HL-60 (cell line): ENCODE measurements at places on chromosomes 1 and 21.
A peak's percentile ranks its signal among the peaks of the same experiment; 100 is the strongest.

DNA sequence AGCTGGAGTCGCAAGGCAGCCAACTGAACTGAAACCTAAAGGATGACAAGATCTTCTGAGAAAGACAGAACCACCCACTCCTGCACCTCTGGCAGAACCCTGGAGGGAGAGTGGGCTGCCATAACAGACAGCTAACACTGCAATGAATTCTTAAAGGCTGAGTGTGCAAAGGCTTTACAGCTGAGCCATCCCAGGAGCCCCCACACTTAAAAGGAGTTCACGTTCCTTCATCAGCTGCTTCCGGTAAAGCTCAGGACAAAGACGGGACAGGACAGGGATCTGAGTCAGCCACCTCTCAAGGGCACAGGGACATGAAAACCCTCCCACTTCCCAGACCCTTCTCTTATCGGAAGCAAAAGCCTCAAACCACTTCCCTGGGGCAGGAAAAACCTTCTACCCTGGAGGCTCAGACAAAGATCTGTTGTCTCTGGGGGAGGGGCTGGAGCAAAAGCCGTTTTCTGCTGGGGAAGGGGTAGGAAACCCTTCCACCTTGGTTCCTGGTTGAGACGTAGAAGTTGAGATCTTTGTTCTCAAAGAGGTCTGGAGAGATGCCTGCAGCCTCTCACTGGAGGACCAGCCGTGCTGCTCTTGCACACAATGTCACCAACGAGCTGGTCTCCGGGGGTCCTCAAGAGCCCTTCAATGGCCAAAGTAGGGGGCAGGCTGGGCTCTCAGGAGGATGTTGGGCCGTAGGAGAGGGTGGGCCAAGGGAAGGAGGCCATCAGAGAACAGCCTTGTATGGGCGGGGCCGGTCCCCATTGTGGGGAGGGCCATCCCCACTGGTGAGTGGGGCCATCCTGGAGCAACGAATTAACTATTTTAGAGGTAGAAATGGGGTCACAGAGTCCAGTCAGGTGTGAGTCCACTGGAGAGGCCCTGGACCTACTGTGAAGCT is 452.4 kb downstream of the PTPRU start:
- DNase-seq, result no peak

GRCh38 chr21:36866419-36866818 is 100.0 kb downstream of the HLCS start:
- no peak for DNase-seq

GRCh38 chr1:181936269-181936668 is 125.2 kb downstream of the ZNF648 start:
- DNase-seq, result no peak

- DNase-seq, result no peak
Observed at GRCh38 chr1:226723657-226724532, 15.2 kb downstream of the ITPKB start.

- no peak for DNase-seq
Observed at GRCh38 chr1:153678519-153679336, at the start of gene NPR1. NPR1 (plus strand) TSS chr1:153678688; CDS start chr1:153679109, 421 bp downstream.

DNA sequence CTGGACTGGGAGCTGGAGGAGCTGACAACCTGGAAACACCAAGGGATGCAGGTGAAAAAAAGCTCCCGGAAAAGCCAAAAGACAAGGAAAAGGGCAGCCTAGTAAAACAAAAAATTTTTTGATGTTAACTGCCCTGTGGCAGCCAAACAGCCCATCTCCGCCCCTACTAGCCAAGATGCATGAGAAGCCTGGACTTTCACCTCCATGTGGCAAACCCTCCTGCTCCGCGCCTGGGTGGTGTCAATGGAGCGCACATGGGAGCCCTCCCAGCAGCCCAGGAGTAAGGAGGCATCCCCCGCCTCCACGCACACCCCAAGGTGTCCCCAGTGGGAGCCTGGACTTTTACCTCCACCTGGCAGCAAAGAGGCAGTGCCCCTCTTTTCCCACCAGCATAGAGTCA is 30.5 kb downstream of the LEMD1 start:
- DNase-seq, result no peak

- no peak for DNase-seq
Observed at GRCh38 chr1:39524171-39524570, 32.7 kb downstream of the BMP8A start.

DNA sequence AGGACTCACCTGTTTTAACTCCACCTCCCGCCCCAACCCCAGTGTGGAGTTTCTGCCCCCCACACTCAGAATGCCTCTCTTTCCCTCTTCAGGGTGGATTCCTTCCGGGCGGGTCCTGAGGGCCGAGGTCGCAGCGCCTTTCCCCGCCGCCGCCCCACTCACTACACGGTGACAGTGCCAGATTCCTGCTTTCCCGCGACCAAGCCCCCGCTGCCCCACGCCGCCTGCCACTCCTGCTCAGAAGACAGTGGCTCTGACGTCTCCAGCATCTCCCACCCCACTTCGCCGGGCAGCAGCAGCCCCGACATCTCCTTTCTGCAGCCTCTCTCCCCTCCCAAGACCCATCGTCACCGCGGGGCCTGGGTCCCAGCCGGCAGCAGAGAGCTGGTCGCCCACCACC is 16.7 kb downstream of the INAVA start:
- DNase-seq, result no peak

DNA sequence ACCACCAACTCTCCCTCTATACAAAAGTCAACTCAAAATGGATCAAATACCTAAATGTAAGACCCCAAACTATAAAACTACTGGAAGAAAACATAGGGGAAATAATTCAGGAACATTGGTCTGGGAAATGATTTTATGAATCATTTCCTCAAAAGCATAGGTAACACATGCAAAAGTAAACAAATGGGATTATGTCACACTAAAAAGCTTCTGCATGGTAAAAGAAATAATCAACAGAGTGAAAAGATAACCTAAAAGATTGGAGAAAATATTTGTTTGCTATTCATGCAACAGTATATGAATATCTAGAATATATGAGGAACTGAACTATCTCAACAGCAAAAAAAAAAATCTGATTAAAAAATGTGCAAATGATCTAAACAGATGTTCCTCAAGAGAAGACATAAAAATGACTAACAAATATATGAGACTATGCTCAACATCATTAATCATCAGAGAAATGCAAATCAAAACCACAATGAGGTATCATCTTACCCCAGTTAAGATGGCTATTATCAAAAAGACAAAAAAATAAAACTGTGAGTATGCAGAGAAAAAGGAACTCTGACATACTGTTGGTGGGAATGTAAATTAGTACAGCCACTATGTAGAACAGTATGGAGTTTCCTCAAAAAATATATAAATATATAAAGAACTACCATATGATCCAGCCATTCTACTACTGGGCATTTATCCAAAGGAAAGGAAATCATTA is 47.8 kb downstream of the VCAM1 start:
- DNase-seq, result no peak

DNA sequence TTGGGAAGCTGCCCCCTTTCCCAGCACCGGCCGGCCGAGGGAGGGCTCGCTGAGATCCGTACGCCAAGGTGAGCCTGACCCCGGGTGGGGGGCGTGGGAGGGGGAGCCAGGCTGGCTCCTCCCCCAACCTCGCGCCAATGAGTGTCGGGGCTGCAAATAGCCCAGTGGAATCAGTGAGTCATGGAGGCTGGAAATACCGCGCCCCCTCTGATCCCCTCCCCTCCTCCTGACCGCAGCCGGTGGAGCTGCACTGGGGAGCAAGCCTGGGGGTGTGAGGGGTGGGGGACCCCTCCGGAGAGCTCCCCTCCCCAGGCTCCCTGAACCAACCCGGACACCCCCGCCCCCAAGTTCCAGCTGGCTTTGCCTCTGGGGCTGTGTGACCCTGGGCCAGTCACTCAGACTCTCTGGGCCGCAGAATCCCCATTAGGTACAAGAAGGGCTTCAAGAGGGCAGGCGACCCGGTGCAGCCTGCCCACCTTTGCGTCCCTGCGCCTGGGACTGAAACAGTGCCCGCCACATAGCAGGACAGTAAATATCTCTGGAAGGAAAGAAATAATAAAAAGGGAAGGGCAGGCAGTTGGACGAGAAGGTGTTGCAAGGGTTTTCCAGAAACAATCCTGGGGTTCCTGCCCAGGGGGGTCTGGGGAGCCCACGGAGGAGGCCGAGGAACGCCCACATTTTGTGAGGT is 4.5 kb downstream of the HSPB7 start:
- DNase-seq, result peak; percentile 8

DNA sequence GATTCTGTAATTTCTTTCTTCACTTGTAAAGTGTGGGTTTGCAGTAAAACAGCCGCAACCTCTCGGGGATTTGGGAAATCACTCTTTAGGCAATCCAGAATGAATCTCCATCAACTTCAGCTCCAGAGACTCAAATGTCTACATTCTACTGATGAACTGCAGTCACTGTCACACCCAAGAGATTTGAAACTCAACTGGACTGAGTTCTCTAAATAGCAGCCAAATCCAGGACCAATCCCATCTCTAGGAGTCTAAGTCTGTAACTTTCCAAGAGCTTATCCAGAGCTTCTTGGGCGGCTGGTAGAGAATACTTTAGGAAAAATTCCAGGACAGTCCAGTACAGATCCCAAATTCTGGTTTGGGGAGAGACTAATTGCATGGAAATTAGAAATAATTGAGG is 62.9 kb downstream of the ADAMTS1 start:
- no peak for DNase-seq
